ACHN (cell line): ENCODE measurements at places on chromosomes 5 and 9.

DNA sequence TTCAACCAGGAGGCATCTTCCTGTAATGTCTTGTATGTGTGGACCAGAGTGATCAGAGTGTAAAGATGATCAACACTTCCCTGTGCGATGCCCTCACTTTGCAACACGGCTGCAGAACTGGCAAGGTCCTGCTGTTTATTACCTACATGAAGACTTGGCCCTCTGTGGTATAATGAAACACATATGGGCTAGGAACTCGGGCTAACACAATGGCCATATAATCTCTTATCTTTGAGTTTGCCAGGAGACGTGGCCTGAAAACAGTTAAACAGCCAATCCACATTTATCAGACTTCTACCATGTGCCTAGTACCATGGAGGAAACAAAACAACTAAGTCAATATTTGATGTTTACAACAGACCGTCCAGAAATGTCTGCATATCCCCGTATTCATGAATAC, 145.5 kb downstream of the ZNF462 start:
- DNase-seq, result no peak

DNA sequence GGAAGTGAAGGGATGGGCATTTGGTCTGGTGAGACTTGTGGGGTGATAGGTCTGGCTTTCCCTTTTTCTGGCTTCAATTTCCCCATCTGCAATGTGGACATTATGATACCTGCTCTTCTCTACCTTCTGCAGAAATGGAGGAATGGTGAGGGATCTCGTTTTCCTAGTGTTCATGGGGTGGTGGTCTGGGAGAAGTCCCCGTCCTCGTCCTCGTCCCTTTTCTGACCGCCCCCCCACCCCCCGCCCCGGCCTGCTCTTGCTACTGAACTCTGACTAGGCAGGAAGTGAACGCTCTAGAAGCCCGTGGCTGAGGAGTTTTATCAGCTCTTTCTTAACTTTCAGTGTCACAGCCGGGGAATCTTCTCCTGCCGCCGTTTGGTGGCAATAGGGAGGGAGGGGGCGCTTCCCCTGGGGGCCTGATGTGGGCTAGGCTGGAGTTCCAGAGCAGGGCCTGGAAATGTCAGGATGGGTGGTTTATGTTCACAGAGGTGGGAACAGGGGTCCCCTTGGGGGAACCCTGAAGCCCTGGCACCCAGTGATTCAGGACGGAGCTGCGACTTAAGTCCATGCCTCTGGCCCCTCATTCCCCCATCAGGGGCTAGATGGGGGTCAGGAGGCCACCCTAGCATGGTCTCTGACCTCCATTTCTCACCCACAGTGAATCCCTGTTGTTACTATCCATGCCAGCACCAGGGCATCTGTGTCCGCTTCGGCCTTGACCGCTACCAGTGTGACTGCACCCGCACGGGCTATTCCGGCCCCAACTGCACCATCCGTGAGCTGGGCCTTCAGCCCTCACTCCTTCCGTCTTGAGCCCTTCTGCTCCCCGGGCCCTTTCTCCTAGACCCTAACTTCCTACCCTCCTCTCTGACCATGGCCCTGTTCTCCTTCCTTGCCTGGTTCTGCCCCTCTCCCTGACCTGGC, 6.7 kb downstream of the PTGS1 start:
- DNase-seq, result no peak

GRCh38 chr5:72647806-72648205, 140.6 kb upstream of the ZNF366 start:
- DNase-seq, result no peak

DNA sequence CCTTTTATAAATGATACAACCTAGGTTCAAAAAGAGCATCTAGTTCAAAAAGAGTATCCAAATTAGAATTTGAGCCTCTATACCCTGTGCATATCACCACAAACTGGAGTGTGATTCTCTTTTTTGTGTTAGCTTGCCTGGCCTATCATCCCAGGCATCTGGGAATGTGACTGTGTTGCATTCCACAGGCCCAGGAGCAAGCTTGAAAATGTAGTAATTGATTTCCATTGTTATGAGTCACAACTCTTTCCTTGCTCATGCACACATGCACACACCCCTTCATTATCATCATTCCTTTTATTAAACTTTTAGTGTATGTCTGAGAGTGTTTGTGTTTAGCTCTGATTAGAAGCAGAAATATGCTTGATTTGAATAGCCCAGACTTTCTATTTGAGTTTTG, 75.2 kb downstream of the FCHO2 start:
- peak; percentile 87 for DNase-seq

DNA sequence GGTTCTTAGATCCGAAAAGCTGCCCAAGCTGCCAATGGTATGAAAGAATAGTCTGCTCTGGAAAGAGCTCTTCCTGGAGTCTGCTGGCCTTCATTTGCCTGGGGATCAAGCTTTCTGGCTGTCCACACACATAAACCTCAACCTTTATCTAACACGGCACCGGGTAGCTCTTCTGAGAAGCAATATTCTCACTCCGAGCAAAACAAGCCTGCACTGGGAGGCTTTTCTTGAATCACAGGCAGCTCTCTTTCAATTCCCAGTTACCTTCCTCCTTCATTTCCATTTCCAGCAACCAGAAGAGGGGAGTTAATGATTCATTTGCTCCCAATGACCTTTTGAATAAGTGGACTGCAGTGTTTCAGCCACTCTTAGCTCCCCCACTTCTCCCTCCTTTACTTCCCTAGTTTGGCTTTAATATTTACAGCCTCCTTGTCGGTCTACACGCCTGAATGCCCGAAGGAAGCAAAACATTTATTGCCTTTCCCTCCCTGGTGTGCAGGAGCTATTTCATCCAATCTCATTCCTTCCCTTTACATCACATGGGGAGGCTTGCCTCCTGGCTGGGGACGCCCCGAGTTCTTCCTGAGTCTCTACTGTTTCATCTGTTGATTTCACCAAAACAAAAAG, 187.1 kb downstream of the ARHGEF28 start:
- DNase-seq, result peak; percentile 97

- no peak for DNase-seq
Observed at GRCh38 chr5:133250527-133250926, 198.7 kb downstream of the HSPA4 start.

DNA sequence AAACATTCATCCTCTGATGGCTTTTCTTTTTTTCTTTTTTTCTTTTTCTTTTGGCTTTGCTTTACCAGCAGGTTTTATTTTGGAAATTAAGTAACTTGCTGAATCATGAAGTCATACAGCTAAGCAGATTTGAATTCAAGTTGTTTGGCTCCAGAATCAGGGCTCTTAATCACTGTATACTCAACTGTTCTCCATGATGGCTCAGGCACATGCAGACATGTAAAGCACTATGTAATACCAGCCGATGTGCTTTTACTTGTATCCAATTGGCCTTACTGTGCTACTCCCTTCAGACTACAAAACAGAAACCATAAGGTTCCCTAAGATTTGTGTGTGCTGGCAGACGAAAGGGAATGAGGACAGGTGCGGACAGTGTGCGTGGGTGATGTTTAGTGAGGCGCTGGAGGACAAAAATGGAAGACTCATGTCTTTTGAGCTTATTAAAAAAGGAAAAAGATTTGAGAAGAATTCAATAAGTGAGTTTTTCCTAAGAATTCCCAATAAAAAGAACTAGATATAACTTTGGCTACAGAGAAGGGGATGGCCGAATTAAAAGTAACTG, 44.7 kb upstream of the OTP start:
- no peak for DNase-seq

GRCh38 chr5:6279607-6280006, 98.7 kb downstream of the MED10 start:
- DNase-seq, result no peak

- DNase-seq, result no peak
Observed at GRCh38 chr9:22449719-22450118, 3.1 kb downstream of the DMRTA1 start.

- no peak for DNase-seq
Observed at GRCh38 chr5:177330991-177331842, 19.5 kb upstream of the MXD3 start.

GRCh38 chr5:140189253-140189652, 14.3 kb downstream of the CYSTM1 start:
- no peak for DNase-seq

DNA sequence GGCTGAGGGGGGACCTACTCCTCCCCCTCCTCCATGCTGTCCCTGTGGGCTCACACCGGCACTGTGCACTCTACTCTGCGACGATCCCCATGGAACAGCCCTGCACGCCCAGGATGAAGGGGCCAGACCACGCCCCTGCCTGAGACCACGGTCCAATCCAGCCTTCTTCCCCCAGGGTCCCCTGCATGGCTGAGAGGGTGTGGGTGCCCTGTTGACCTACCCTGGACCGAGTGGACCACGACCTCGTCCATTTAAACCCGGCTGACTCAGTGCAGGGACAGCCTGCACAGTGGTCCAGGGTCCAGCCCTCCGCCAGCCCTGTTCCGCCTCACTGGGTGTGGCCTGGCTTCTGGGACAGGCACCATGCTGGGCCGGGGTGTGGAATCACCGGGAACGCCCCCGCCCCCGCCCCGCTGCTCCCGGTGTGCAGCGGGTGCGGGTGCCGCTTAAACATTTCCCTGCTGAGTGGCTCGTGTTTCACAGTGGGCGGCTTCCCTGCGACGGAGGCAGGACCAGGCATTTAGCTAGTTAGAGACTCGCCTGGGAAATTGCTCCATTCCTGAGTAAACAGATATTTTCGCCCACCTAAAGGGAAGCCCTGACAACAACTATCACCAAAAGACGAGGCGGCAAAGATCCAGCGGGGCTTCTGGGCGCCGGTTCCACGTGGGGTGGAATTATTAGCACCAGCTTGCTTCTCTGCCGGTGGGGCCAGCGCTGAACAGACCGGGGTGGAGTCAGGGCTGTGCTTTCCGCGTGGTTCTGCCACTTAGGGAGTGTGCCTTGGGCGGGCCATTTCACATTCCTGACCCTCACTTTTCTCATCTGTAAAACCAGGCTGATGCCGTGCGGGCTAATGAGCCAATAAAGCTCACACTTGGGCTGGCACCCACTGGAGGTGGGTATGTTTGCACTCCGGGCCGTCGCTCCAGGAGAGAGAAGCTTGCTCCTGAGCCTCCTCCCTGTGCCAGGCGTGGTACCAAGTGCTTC, 22.6 kb downstream of the DBH start:
- peak; percentile 47 for DNase-seq

DNA sequence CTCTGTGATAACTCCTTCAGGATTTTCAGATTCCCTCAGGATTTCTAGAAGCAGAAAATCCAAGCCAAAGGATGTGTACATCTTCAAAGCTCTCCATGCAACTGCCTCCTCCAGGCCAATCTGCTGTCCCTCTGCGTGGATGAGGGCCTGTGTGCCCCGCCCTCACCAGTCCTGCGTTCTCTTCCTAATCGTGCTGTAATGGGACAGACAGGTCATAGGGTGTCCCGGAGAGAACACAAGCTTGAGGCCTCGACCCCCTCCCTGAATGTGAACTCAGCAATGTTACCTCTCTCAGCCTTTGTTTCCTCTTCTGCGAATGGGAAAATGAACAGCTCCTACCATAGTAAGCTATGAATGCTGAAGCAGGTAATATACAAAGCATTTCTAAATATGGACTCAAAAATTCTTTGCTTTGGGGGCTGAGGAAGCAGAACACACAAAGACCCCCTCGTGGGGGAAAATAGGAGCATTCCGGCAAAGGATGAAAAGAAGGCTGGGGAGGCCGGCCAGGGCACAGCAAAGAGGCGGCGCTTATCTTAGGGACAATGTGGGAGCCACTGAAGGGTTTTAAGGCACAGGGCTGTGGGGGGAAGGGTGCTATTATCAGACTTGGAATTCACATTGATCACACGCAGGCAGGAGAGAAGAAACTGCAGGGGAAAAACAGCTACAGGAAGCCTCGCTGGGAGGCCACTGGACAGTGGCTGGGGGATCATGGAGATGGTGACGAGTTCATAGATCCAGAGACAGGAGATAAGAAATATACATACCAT, 57.2 kb upstream of the FBXW11 start:
- DNase-seq, result no peak

GRCh38 chr5:1011226-1011631, 2.6 kb downstream of the NKD2 start:
- DNase-seq, result peak; percentile 36

DNA sequence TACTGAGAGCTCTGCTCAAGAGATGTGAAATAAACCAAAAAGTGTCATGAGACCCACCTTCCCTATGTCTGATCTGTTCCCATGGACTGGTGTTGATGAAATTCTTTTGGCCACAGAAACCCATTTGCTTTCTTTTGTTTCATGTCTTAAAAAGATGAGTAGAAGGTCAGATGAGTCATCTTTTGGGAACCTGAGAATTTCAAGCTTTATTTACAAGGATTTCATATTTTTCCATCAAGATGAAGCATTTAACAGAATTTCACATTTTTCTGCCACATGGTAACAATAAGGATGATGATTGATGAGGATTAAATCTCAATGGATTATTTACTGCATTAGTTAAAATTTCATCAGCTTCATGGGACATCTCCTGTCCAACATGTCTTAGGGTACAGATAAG, 337.8 kb downstream of the DEPDC1B start:
- DNase-seq, result no peak

- DNase-seq, result no peak
Observed at GRCh38 chr5:68533051-68533450, 317.5 kb downstream of the PIK3R1 start.

DNA sequence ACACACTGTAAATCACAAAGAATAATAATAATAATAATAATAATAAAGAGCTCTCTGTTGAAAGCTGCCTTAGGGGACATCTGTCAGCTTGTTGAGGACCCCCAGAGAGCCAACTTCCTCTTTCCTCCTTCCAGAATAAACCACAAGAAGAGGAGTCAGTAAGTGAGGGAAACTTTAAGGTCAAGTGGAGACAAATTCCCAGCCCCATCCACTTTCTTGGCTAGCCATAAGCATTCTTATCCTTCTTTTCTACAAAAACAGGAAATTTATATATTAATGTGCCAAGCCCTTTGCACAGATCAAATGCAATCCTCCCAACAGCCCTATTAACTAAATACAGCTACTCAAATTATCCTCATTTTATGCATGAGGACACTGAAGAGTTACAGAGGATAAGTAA, 9.4 kb upstream of the C5orf58 start:
- DNase-seq, result no peak

DNA sequence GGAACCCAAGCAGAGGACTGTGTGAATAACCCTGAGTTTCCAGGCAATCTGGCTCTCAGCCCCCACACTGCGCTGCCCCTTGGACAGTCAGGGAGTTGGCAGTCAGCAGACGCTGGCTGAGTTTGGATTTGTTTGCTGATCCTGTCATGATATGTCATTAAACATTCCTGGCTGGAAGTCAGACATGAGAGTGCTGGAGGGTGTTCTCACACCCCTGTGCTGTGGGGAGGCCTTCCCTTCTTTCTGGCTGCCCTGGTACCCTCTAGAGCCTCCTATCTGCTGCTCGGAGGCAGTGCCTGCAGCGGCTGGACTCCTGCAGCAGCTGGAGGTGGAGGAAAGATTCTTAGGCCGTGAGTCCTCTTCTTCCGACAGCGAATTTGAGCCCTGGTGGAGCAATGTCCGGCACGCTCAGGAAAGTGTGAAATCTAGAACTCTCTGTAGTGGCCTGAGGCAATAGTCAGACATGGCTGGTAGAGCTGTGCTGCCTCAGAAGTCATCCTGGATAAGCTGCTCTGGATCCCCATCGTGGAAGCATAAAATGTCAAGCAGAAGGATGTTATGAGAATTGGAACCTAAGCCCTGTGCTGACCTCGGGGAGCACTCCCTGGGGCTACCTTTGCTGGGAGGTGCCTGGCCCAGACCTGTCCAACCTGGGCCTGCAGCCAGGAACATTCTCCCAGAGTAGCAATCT, 72.0 kb downstream of the PDE8B start:
- DNase-seq, result no peak
